Activated naive CD4-positive, alpha-beta T cell treated with Interleukin-2 at 50 U/mL for 16 hours (primary cell): ENCODE measurements at places on chromosomes 12 and 14.

- no peak for DNase-seq
Measured at GRCh38 chr12:113186033-113186365, 478 bp downstream of the RITA1 start.

GRCh38 chr12:130179191-130179590 lies 16.9 kb downstream of the FZD10 start:
- DNase-seq, result no peak

DNA sequence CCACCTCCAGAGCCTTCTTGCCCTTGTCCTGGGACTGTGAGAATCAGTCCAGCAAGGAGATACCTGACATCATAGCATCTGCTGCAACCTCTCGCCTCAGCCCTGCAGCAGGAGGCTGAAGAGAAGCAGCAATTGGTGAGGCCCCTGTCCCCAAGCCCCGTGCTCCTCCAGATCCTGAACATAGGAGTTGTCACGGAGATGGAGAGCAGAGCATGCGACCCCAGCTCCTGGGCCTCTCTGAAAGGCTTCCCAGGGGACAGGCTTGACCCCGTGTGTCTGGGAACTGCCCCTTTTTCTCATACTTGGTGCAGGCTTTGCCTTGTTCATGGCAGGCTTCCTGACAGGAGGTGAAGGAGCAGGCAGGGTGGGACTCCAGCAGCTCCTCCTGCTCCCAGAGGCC lies 127.7 kb upstream of the PZP start:
- DNase-seq, result no peak

DNA sequence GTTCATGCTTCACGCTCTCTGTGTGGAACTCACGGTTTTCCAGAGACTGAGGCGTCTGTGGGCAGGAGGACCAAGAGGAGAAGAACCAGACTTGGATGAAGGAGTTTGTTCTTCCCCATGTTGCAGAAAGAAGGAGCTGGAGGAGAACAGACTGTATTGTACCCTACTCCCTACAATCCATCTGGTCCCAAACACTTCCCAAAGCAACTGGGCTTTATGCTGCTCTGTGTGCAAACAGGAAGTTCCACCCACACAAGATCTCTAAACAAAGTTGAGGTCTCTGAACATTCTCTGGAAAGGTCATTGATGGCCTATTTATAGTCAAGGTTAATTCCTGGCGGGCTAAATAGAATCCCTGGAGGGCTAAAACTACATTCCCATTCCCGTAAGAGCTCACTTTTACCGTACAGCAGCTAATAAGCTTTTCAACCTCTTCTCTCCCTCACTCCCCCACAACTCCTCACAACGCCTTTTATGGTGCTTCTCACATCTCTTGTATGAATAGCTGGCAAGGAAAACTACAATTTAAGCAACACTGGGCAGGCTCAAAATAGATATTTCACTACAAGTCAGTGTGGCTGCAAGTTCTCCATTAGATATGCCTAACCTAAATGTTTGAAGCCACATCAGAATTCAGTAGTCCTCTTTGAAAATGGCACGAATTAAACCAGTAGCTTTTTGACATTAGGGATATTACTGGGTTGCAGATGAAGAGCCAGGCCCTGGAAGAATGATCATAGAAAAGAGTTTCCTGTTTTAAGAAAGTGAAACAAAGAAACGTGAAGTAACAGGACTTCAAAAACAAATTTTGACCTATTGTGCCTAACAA lies at the start of gene A2M:
Gene A2M, minus strand, starts transcription at position 189 of the 829 bp plus-strand sequence. Its CDS starts 70 bp downstream, at position 119.
- no peak for DNase-seq

DNA sequence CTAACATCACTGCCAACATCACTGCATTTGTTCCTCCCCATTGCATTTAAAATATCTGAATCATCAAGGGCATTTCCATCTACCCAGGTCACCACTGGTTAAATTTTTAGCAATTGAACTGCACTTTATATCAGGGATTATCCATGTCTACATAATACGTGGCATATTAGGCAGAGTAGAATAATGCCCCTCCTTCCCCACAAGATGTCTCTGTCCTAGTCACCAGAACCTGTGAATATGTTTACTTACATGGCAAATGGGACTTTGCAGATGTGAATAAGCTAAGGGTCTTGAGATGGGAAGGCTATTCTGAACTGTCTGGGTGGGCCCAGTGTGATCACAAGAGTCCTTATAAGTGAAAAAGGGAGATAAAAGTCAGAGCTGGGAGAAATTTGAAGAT lies 181.7 kb upstream of the ARID2 start:
- DNase-seq, result no peak

- DNase-seq, result no peak
Measured at GRCh38 chr12:43805149-43805859, 813 bp downstream of the TWF1 start.

DNA sequence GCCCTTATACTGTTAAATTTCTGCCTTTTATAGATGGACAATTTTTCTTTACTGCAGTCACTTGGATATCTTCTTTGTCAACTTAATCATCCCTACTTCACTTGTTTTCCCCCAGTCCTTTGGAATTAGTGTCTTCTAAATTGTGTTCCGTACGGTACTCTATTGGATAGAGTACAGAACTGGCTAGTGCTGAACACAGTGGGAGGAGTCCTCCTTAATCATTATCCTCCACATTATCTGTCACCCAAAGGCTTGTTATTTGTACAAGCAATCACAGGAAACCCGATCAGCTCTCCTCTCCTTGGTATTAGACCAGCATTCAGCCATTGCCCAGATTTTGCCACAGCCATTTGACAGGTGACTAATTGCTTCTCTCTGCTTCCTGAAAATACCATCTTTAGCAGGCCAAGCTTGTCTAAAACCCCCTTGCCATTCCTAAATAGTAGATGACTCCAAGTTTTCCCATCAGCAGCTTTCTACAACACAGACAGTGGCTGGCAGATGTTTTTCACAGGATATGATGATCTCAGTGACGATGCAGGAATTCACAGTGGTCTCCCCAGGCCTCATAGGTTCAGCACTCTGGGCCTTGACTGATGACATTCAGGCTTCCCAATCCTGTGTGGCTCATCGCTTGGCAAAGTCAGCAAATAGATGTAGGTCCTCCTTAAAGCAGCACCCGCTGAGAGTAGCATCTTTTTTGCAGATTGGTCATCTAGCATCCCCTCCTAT lies 216.0 kb upstream of the RGS6 start:
- DNase-seq, result no peak

DNA sequence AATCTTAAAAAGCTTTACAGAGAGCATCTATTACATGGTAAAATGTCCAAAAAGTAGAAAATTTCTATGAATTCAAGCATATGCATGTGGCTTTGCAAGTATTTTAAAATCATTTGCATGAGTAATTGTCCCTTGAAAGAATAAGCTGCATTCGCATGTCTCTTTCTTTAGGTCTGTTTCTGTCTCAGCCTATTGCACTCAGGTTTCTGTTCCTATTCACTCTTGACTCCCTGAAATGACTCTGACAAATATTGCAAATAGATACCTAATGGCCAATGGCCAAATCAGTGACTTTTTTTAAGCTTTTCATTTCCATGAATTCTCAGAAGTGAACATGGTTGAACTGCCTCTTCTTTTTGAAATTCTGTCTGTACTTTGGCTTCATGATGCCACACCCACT lies 6.4 kb upstream of the TTC8 start:
- no peak for DNase-seq

DNA sequence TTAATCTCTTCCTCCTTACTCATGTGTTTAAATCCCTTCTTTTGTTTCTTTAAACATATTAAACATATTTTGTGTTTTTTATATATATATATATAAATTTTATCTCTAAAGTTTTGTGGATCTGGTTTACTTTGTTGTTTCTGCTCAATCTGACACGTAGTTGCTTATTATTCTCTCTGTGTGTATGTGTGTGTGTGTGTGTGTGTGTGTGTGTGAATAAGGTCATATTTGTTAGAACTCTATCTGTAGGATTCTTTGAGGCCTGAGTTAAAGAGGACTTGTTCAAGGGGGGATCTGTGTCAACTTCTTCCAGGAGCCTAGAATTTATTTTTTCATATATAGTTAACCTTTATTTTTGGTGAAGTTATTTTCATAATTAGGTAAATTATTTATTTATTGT lies 2.7 kb downstream of the GPR65 start:
- DNase-seq, result no peak

- DNase-seq, result no peak
Measured at GRCh38 chr14:35959835-35960234, 133.7 kb downstream of the BRMS1L start.

- DNase-seq, result no peak
Measured at GRCh38 chr12:92445253-92446082, 257.3 kb upstream of the PLEKHG7 start.

- no peak for DNase-seq
Measured at GRCh38 chr12:105907982-105908381, 230.8 kb downstream of the NUAK1 start.

DNA sequence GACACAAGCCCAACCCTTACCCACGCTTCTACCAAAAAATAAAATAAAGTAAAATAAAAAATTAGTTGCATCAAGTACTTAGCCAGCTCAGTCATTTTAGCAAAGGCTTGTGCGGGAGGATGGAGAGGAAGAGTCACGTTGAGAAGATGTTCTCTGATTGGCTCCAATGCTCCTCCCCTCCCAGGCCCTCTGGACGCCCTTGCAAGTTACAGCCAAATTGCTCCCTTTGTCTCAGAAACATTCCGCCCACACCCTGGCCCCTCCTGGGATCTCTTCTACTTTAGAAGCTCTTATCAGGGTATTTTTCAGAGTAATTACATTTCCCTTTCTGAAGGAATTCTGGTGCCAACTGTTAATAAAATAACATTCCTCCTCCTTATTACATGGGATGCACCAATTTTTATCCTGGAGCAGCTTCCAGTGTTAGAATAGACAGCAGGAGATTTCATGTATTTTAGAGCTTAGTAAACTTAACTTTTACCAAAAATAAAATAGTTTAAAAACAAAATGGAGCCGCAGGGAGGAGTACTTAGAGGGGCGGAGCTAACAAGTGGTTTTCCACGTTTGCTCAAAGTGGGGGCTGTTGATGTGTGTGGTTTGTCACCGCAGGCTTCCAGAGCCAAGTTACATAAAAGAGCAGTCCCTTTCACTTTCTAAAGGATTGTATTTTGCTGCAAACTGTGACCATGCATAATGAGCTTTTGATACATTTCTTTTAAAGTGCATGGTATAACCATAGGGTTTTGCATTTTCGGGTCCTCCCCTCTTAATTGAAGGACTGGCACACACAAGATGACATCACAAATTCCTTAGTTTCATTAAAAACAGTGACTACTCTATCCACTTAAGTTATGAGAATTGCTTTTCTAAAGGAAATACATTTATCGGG lies 71.7 kb upstream of the RAP1B start:
- peak; percentile 47 for DNase-seq

- DNase-seq, result no peak
Measured at GRCh38 chr14:99724196-99724891, 40.2 kb downstream of the CYP46A1 start.

GRCh38 chr12:72836194-72836593 lies 564.0 kb downstream of the TRHDE start:
- no peak for DNase-seq

GRCh38 chr12:89162589-89163261 lies 189.6 kb downstream of the DUSP6 start:
- DNase-seq, result peak; percentile 80

GRCh38 chr14:55921511-55921910 lies 196.7 kb upstream of the PELI2 start:
- DNase-seq, result no peak

- DNase-seq, result no peak
Measured at GRCh38 chr12:41011939-41012338, 176.2 kb upstream of the PDZRN4 start.

- no peak for DNase-seq
Measured at GRCh38 chr12:24361877-24362580, 412.6 kb upstream of the SOX5 start.

GRCh38 chr12:113970211-113970610 lies 4.1 kb upstream of the RBM19 start:
- DNase-seq, result no peak

DNA sequence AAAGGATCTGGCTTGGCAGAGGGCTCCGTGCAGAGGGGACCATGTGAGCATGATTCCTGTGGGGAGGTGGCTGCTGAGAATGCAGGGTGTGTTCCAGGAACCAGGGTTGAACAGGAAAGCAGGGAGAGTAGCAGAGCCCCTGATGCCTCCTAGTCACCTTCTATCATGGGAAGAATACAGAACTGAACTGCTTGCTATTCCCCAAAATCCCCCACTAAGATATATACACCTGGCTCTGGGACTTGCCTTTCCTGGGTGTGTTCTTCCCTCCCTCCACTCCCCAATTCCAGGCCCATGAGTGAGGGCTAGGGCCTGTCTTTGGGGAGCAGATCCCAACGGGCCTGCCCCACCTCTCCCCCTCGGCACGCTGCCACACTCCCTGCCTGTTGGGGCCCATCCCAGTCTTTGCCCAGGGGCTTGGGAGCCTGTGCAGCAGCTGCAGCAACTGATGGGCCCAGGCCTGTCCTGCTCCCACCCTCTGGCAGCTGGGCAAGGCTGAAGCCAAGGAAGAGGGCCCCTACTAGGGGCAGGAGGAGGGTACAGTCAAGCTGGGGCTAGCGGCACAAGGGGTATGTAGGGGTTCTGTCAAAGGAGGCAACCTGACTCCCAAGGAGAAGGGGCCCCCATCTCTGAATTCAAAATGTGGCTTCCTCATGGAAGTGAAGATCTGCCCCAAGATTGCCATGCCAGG lies 3.2 kb downstream of the AJUBA start:
- no peak for DNase-seq

GRCh38 chr14:100271247-100271939 lies 32.4 kb downstream of the YY1 start:
- peak; percentile 15 for DNase-seq

DNA sequence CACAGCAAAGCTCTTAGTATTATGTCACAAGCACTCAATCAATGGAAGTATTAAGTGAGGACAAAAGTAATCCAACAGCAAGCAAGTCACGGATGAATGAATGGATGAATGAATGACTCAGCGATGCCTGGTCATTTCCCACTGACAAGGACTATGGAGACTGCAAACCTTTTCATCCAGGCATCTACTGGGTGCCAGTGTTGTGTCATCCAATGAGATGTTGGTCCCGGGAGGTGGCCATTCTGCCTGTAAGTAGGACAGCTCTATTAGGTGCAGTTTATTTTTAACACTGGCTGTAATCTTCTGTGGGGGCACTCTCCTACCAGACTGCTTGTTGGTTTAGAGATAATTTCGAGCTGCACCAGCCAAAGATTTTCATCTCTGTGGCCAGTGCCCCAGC lies 39.4 kb downstream of the STAB2 start:
- no peak for DNase-seq

GRCh38 chr14:105316968-105317510 lies 2.5 kb downstream of the PACS2 start:
- no peak for DNase-seq

DNA sequence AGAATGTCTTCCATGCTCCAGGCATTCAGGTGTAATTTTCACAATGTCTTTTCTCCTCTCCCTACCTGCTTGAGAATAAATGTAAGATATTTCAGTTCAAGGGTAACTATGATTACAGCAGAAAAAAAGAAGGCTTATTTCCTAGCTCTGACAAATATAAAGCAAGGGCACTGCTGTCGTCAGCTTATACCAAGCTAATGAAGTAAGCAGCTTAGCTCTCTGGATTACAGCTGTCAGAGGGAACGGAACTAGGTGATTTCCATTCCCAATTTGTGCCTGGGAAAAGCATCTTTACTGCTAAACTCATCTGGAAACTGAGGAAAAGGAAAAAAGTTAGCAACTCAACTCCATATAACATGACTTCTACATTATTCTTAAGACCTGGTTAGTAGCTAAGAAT lies 56.5 kb downstream of the ZFYVE26 start:
- DNase-seq, result no peak

- DNase-seq, result peak; percentile 73
Measured at GRCh38 chr14:49962621-49963020, 69.7 kb downstream of the ARF6 start.

- DNase-seq, result no peak
Measured at GRCh38 chr14:92635031-92635430, 113.4 kb downstream of the LGMN start.

GRCh38 chr12:76144245-76144549 lies 59.7 kb upstream of the NAP1L1 start:
- DNase-seq, result peak; percentile 30
